Ammon's horn (tissue), 1 donor: ENCODE measurements at places on chromosomes 3 and 15.

- DNase-seq, result no peak
Measured at GRCh38 chr3:149572796-149573414, 84.9 kb downstream of the WWTR1 start.

GRCh38 chr3:113263020-113263419 is 51.7 kb downstream of the BOC start:
- no peak for DNase-seq

DNA sequence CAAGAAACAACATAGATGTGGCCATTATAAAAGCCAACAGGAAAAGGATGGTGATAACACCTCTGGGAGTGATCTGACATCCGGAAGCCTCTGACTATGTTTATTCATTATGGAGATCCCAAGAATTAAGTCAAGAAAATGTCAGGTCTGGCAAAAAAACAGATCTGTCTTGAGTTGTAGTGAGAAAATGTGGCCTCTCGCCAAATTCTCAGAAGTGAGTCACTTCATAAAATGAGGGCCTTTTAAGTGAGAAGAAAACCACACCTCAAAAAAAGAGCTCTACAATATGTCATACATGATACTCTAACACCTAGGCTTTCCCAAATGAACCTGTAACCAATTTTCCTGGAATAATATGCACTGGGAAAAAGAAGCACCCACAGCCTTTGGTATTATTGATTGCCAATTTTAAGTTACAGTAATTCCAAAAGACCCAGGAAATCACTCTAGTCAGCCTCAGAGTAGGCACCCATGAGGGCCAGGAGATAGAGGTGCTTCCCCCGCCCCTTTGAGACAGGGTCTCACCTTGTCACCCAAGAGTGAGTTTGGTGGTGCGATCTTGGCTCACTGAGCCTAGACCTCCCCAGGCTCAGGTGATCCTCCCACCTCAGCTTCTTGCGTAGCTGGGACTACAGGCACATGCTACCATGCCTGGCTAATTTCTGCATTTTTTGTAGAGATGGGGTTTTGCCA is 38.0 kb downstream of the CCR3 start:
- no peak for DNase-seq

GRCh38 chr3:52834871-52835501 is at the start of gene MUSTN1:
MUSTN1 (minus strand) TSS chr3:52835019; CDS start chr3:52834948, 71 bp downstream.
- DNase-seq, result no peak

DNA sequence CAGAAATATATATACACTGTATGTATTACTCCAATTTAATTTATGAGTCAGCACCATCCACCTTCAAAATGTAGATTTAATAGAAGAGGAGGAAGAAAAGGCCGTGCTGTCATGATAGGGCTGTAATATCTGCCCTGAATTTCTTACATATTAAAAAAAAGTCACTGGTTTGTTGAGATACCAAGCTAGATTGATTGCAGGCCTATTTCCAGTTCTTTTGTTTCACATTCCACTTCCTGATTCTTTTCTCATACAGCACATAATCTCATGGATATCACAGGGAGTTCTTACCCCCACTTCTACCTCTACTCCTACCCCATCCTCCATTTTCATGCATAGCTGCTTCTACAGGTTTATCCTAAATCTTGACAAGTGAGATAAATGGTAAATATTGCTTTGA is 290.3 kb downstream of the ZBTB20 start:
- DNase-seq, result no peak

DNA sequence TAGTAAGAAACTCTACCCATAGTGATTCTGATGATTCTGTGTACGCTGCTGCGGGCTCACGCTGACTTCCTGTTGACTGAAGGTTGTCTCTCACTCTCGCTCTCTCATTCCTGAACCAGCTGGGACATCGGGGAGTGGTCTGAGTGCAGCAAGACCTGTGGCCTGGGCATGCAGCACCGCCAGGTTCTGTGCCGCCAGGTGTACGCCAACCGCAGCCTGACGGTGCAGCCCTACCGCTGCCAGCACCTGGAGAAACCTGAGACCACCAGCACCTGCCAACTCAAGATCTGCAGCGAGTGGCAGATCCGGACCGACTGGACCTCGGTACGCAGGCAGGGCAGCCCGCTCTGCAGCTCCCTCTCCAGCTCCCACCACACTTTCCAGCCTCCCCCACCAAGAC is 63.6 kb upstream of the NR2E3 start:
- no peak for DNase-seq

GRCh38 chr15:73685981-73686380 is 1.8 kb downstream of the CD276 start:
- DNase-seq, result no peak

- peak; percentile 63 for DNase-seq
Measured at GRCh38 chr3:196186651-196187573, 24.3 kb downstream of the ZDHHC19 start.

DNA sequence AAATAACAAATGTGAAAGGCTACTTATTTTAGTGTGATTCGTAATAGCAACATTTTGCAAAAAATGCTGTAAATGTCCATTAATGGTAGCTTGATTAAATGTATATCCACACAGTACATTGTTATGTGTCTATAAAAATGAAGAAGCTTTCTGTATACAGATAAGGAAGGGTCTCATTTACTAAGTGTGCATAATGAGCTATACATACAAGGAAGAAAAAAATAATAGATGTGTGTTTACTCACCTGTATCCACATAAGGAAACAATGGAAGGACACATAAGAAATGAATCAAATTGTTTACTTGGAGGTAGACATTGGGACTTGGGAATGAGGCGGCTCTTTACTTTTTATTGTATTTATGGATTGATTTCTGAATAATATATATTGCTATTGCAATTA is 34.9 kb downstream of the MED12L start:
- no peak for DNase-seq

DNA sequence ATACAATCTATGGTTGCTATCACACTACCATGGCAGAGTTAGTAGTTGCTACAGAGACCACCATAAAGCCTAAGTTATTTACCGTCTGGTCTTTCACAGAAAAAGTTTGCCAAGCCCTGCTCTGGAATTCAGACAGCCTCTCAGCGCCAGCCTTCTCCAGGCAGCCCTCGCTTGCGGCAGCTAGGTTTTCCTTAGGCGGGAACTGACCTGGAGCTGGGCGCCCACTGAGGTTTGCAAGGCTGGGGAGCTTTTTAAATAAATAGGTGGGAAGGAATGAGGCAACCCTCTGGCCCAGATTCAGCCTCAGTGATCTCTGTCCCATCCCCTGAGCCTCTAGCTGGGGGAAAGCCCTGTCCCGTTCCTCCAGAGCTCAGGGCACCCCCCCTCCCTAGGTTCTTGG is 1.2 kb downstream of the CTSH start:
- no peak for DNase-seq

DNA sequence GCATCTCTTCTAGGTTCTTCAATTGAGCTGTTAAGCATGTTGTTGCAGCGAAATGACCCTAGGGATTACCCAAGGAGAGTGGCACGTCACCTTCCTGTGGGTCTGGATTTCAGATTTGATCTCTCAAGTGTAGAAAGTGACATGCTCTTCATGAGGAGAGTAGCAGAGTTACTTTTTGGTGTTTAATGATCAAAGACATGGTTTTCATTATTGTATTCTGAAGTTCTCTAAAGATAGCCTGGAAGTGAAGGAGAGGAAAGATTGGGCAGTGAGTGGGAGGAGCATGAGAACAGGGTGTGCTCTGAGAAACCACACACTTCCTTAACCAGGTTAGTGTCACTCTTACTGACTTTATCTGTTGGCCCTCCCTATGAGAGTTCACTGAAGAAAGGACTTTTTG is 153.6 kb downstream of the AKAP13 start:
- peak; percentile 49 for DNase-seq

DNA sequence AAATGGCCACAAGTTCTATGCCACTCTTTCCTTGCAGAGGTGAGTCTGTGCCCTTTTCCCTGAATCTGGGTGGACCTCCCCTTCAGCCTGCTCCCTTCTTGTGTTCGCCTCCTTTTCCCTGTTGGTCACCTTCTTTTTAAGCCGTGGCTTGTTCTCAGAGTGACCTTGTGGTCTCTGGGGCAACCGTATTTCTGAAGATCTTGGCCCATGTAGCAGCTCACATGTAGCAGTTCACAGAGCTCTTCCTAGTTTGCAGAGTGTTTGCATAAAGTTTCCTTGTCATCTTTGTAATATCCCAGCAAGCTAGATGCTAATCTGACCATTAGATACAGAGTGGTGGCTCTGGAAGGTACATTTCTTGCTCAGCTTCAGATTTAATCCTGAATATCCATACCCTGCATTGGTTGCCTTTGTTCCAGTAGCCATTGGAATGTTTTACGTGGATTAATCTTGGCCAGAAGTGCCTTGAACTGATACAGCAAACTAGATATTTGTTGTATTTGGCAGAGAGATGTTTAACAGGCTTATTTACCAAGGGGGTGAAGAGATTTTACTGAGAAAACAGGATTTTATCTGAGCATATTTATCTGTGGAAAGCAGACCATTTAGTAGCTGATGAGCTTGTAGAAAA is 40.7 kb upstream of the BSN start:
- DNase-seq, result no peak

DNA sequence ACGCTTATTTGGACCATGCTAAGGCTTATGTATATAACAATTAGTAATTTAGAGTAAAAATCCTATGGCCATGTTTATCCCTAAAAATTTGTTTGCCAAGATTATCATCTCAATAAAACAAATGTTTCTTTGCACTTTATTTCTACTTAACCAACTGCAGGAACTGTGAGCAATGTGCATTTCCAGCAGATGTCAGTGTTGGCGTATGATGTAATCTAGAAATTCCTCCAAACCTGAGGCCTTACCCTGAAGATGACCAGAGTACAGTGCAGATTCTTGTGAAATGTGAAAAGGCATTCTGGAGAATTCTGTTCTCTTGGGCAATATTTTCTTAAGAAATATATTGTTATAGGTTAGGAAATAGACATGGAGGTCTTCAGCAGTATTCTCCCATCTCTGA is 205.9 kb downstream of the MBNL1 start:
- peak; percentile 74 for DNase-seq

- DNase-seq, result no peak
Measured at GRCh38 chr3:196440041-196440537, 7.9 kb upstream of the UBXN7 start.
